ENCODE measurements at places on chromosomes 5 and 9. TPM values are rescaled to one million over a fixed set of nuclear protein-coding genes. Genes with fewer than 3 reads are reported as not detected.
A peak's percentile ranks its signal among the peaks of the same experiment; 100 is the strongest.

The CD74 gene
- total RNA-seq, result 12.6 TPM

- H3K4me3 ChIP-seq, result no peak overlapping the region
- H3K4me1 ChIP-seq, result no peaks in the 10 kb centered on the region
- DNase-seq, result no peak
- H3K27me3 ChIP-seq, result no peaks in the 10 kb centered on the region
- no peak overlapping the region for H3K27ac ChIP-seq
These were observed 19.7 kb upstream of the GDA start for GRCh38 chr9:72129271-72130156.

- H3K36me3 ChIP-seq, result no peaks in the 10 kb centered on the region
- H3K27me3 ChIP-seq, result no peaks in the 10 kb centered on the region
- peak overlapping the region; percentile 88 for H3K27ac ChIP-seq
- peaks cover 34% of the 10 kb centered on the region for H3K4me1 ChIP-seq
- no peak overlapping the region for H3K4me3 ChIP-seq
- peak; percentile 73 for DNase-seq
These were observed 18.4 kb downstream of the ENG start for GRCh38 chr9:127835991-127836516.

DNA sequence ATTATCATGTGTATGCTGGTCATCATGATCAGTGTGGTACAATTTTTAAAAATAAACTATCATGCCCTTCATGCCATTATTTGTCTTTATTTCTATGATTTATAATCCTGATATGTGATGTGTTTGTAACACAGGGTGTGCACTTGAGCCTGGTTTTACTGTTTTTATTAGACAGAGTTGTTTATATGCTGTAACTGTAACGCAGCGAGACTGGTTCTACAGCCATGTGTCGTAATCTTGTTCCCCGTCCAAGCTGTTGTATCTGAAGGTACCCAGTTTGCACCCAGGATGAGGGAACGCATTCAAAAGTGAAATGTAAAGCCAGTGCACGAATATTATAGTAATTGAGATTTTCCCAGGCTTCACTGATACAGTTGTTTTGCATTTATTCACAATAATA is 28.2 kb downstream of the SNX18 start:
- no peak for DNase-seq
- H3K4me1 ChIP-seq, result peaks cover 3% of the 10 kb centered on the region
- H3K27ac ChIP-seq, result no peak overlapping the region
- no peak overlapping the region for H3K4me3 ChIP-seq
- H3K36me3 ChIP-seq, result peaks cover 7% of the 10 kb centered on the region

- H3K4me1 ChIP-seq, result no peaks in the 10 kb centered on the region
- no peaks in the 10 kb centered on the region for H3K27me3 ChIP-seq
- no peaks in the 10 kb centered on the region for H3K36me3 ChIP-seq
- no peak for DNase-seq
These were observed 24.1 kb upstream of the TNC start for GRCh38 chr9:115142090-115142489.

DNA sequence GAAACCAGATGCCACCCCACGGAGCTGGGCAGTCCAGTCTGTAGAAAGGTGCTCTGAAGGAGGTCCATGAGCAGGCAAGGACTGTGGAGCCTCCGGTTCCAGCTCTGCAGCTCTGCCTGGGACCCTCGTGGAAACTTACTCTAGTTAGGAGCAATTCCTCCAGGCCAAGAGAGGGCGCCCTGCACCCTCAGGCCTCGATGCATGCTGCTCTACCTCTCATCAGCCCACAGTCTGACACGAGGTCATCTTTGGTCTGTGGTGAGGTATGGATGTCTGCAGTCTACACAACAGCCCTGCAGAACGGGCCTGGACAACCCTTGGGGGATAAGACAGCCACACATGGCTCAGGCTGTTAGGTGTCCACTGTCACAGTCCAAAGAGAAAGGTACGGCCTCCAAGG is 50.6 kb upstream of the UBTD2 start:
- H3K4me3 ChIP-seq, result no peak overlapping the region
- no peak overlapping the region for H3K27ac ChIP-seq
- no peaks in the 10 kb centered on the region for H3K4me1 ChIP-seq
- no peaks in the 10 kb centered on the region for H3K27me3 ChIP-seq
- no peaks in the 10 kb centered on the region for H3K36me3 ChIP-seq

- no peak overlapping the region for H3K4me3 ChIP-seq
- no peaks in the 10 kb centered on the region for H3K27me3 ChIP-seq
- no peak for DNase-seq
- H3K27ac ChIP-seq, result no peak overlapping the region
- H3K36me3 ChIP-seq, result no peaks in the 10 kb centered on the region
These were observed 152.1 kb downstream of the GNAQ start for GRCh38 chr9:77879437-77879943.

- H3K4me3 ChIP-seq, result no peak overlapping the region
- H3K36me3 ChIP-seq, result no peaks in the 10 kb centered on the region
- DNase-seq, result no peak
- H3K27ac ChIP-seq, result no peak overlapping the region
These were observed 91.3 kb downstream of the HTR4 start for GRCh38 chr5:148563021-148563420.

The DMRT3 gene
- not detected for total RNA-seq

GRCh38 chr9:136901516-136902258 is 15.4 kb downstream of the TRAF2 start:
- H3K4me3 ChIP-seq, result no peak overlapping the region
- no peak for DNase-seq
- H3K27me3 ChIP-seq, result no peaks in the 10 kb centered on the region
- H3K27ac ChIP-seq, result no peak overlapping the region

- no peak overlapping the region for H3K4me3 ChIP-seq
- no peak for DNase-seq
- H3K4me1 ChIP-seq, result no peaks in the 10 kb centered on the region
- H3K27me3 ChIP-seq, result no peaks in the 10 kb centered on the region
- no peaks in the 10 kb centered on the region for H3K36me3 ChIP-seq
These were observed 31.2 kb upstream of the EBF1 start for GRCh38 chr5:159130871-159131270.

The MSX2 gene
- 104 TPM for total RNA-seq

The PLPP7 gene
- 50.3 TPM for total RNA-seq

- no peak overlapping the region for H3K4me3 ChIP-seq
- no peaks in the 10 kb centered on the region for H3K36me3 ChIP-seq
- DNase-seq, result no peak
- no peaks in the 10 kb centered on the region for H3K4me1 ChIP-seq
These were observed 41.8 kb upstream of the NFIL3 start for GRCh38 chr9:91465420-91465819.

The C9orf50 gene
- total RNA-seq, result 1.8 TPM

GRCh38 chr5:6784481-6784880 is 71.2 kb downstream of the TENT4A start:
- DNase-seq, result no peak
- no peaks in the 10 kb centered on the region for H3K36me3 ChIP-seq
- H3K4me1 ChIP-seq, result no peaks in the 10 kb centered on the region
- no peak overlapping the region for H3K4me3 ChIP-seq
- no peak overlapping the region for H3K27ac ChIP-seq

The ACOT12 gene
- not detected for total RNA-seq

The INSL6 gene
- not detected for total RNA-seq

- no peak for DNase-seq
- H3K27me3 ChIP-seq, result no peaks in the 10 kb centered on the region
- peaks cover 7% of the 10 kb centered on the region for H3K36me3 ChIP-seq
- no peak overlapping the region for H3K27ac ChIP-seq
- peaks cover 12% of the 10 kb centered on the region for H3K4me1 ChIP-seq
These were observed 155.4 kb downstream of the PAM start for GRCh38 chr5:102910240-102911226.

GRCh38 chr9:78692871-78693270 is 395.9 kb downstream of the PSAT1 start:
- no peaks in the 10 kb centered on the region for H3K36me3 ChIP-seq
- no peak overlapping the region for H3K4me3 ChIP-seq
- no peaks in the 10 kb centered on the region for H3K27me3 ChIP-seq
- no peak for DNase-seq
- no peak overlapping the region for H3K27ac ChIP-seq
- H3K4me1 ChIP-seq, result no peaks in the 10 kb centered on the region

DNA sequence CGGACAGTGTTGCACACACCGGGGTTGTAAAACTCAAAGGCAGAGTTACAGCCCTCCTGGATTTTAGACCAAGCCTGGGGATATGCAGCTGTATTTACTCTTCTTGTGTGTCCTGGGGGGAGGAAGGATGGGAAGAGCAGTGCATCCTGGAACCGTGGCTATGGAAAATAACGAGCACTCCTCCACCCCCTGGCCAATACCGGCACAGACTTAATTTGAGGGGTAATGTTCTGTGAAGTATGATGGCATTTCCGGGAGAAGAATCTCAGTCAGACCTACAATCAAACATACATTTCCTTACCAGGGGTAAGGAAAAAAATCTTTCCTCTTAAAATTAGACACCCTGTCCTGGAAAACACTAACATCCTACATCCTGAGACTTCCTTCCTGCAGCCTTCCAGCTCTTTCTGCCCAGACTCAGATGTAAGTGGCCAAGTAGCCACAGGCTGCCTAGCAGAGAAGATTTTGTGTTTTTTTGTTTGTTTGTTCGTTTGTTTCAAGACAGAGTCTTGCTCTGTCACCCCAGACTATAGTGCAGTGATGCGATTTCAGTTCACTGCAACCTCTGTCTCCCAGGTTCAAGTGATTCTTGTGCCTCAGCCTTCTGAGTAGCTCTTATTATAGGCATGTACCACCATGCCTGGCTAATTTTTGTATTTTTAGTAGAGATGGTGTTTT is 11.0 kb upstream of the ERMP1 start:
- no peak overlapping the region for H3K4me3 ChIP-seq
- no peaks in the 10 kb centered on the region for H3K36me3 ChIP-seq
- H3K27me3 ChIP-seq, result no peaks in the 10 kb centered on the region
- peaks cover 16% of the 10 kb centered on the region for H3K4me1 ChIP-seq
- no peak overlapping the region for H3K27ac ChIP-seq

The WNK2 gene
- total RNA-seq, result 31.6 TPM

GRCh38 chr5:52582313-52582712 is 205.4 kb upstream of the ITGA1 start:
- H3K36me3 ChIP-seq, result no peaks in the 10 kb centered on the region
- no peaks in the 10 kb centered on the region for H3K4me1 ChIP-seq
- no peak overlapping the region for H3K4me3 ChIP-seq
- H3K27ac ChIP-seq, result no peak overlapping the region
- H3K27me3 ChIP-seq, result no peaks in the 10 kb centered on the region

DNA sequence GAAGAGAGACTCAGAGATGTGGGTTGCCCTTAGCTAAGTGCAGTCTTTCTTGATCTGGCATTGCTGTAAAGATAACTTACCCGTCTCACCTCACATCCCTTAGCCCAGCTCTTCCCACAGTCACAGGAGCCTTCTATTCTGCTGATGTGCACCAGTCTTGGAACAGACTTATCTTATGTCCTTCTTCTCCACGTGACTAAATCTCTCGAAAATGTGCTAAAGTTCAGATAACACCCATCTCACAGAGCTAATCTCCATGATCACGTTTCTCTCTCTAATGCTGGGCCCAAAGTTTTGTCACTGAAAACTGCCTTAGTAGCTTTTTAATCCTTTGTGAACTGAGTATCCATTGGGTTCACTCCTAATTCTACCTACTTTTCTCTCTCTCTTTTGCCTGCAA is 16.7 kb downstream of the SLC36A1 start:
- no peak overlapping the region for H3K27ac ChIP-seq
- H3K4me3 ChIP-seq, result no peak overlapping the region
- no peaks in the 10 kb centered on the region for H3K36me3 ChIP-seq
- DNase-seq, result no peak
- peaks cover 10% of the 10 kb centered on the region for H3K4me1 ChIP-seq

GRCh38 chr5:77016962-77017361 is 13.2 kb upstream of the AGGF1 start:
- H3K27ac ChIP-seq, result no peak overlapping the region
- DNase-seq, result no peak
- no peak overlapping the region for H3K4me3 ChIP-seq

The PROB1 gene
- 42.5 TPM for total RNA-seq

DNA sequence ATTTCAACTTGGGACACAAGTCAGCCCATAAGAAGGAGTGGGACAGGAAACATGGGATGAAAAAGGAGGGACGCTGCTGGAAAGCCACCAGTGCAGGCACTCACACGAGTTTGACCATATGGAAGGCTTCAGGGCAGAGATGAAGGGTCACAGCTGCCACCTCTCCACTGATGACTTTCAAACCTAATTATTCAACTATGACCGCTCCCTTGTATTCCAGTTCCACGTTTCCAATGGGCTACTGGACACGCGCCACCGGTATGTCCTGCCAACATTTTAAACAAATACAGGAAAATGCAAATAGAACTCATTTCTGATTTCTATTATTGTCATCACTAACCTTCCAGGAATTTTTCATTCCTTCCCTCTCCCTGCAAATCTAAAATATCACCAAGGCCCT is 134.7 kb downstream of the SLC1A3 start:
- no peaks in the 10 kb centered on the region for H3K4me1 ChIP-seq
- no peak overlapping the region for H3K27ac ChIP-seq
- H3K36me3 ChIP-seq, result no peaks in the 10 kb centered on the region
- peak; percentile 74 for DNase-seq
- peaks cover 11% of the 10 kb centered on the region for H3K27me3 ChIP-seq
- H3K4me3 ChIP-seq, result no peak overlapping the region

The OR1L6 gene
- not detected for total RNA-seq

The TERT gene
- total RNA-seq, result not detected

The FAM153A gene
- 3.7 TPM for total RNA-seq

The ZNF608 gene
- total RNA-seq, result 75.0 TPM

GRCh38 chr5:42241636-42242035 is 181.6 kb upstream of the GHR start:
- H3K27ac ChIP-seq, result no peak overlapping the region
- no peak for DNase-seq
- no peaks in the 10 kb centered on the region for H3K4me1 ChIP-seq
- H3K4me3 ChIP-seq, result no peak overlapping the region
- no peaks in the 10 kb centered on the region for H3K36me3 ChIP-seq

DNA sequence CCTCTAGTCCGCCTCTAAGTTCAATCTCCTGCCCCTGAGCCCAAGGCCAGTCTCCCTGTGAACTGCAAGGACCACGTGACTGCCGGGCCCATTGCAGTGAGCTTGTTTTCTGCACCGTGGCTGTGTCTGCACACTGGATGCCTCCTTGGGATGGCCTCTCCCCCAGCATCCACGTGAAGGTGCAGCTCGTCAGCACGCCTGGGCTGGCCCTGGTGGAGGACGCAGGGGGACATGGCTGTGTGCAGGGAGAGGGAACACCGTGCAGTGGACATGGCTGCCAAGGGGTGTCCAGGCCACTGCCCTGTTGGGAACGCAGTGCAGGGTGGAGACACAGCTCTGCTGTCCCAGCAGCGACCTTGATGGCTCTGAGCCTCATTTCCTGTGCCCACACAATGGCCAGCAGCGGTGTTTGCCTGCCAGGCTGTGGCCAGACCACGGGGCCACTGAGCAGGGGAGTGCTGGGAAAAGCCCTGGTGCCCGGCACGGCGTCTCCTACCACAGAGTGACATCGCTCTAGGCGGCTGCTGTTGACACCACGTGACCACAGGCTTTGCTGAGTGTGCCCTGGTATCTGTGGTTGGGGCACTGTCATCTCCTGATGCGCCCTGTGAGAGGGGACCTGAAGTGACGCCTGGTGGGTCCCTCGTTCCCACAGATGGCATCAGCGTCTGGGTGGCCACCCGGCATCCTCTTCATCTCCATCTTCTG is 26.9 kb upstream of the EXOC3 start:
- H3K27me3 ChIP-seq, result no peaks in the 10 kb centered on the region
- no peak for DNase-seq
- no peak overlapping the region for H3K4me3 ChIP-seq
- H3K27ac ChIP-seq, result peak overlapping the region; percentile 30

The TRPM6 gene
- 0.06 TPM for total RNA-seq

The IL9 gene
- total RNA-seq, result not detected

The CCDC152 gene
- 1.5 TPM for total RNA-seq

- no peaks in the 10 kb centered on the region for H3K36me3 ChIP-seq
- peaks cover 20% of the 10 kb centered on the region for H3K4me1 ChIP-seq
- no peak for DNase-seq
- H3K27me3 ChIP-seq, result no peaks in the 10 kb centered on the region
- no peak overlapping the region for H3K4me3 ChIP-seq
- H3K27ac ChIP-seq, result no peak overlapping the region
These were observed 8.3 kb downstream of the KIF2A start for GRCh38 chr5:62314213-62314830.
